ENCODE measurements at places on chromosomes 1 and 21. TPM values are rescaled to one million over a fixed set of nuclear protein-coding genes. Genes with fewer than 3 reads are reported as not detected.

- no peak for DNase-seq
Observed at GRCh38 chr1:154198756-154199562, 7.1 kb upstream of the TPM3 start.

DNA sequence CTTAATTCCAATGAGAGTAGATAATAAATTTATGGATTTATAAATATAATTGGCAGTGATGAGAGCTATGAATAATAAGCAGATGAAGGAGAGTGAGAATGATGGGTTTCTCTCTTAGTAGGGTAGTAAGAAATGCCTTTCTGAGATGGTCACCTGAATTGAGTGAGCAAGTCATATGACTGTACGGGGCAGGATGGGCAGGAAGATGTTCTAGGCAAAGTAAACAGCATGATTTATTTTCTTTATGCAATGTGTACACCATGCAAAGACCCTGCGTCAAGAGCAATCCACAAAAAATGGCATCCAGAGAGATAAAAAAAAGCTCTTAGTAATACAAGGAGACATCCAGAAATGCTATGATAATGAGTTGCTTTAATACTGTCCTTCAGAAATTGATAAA, 409.9 kb downstream of the HLX start:
- DNase-seq: no peak

- DNase-seq: peak; percentile 88
Observed at GRCh38 chr1:9687120-9687873, 35.8 kb downstream of the PIK3CD start.

DNA sequence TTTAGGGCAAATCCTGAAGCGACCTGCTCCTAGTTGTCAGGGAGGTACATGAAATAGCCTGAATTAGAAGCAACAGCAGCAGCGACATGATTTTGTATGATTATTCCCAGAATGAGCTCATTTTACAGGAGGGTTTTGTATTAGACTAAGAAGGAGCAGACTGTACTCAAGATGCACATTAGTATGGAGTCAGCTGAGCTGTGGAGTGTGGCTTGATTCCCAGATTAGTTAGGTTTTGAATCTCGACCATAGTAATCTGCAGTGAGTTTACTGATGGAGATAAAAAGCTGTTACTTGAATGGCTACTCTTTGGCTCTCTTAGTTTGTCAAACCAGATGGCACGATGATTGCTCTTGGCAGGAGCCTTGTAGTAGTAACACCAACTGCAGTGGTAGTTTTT, 143.1 kb downstream of the PHTF1 start:
- DNase-seq: no peak

- DNase-seq: no peak
Observed at GRCh38 chr1:11691928-11692711, 610 bp downstream of the DRAXIN start.

DNA sequence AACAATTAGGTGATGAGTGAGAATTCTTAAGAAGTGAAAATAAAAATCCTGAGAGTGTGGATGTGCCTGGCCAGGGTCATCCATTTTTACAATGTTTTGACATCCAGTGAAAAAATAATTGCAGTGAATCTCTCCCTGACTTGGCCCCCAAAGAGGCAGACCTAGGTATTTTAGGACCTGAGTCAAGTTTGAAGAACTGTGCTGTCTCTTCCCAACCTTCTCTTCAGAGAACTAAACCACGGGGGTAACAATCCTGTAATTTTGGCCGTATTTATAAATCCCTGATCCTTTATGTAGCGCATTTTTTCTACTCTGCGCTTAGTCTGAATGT, 43.3 kb upstream of the PPP2R5A start:
- DNase-seq: no peak

GRCh38 chr1:111968511-111968910, 21.0 kb downstream of the KCND3 start:
- DNase-seq: no peak

DNA sequence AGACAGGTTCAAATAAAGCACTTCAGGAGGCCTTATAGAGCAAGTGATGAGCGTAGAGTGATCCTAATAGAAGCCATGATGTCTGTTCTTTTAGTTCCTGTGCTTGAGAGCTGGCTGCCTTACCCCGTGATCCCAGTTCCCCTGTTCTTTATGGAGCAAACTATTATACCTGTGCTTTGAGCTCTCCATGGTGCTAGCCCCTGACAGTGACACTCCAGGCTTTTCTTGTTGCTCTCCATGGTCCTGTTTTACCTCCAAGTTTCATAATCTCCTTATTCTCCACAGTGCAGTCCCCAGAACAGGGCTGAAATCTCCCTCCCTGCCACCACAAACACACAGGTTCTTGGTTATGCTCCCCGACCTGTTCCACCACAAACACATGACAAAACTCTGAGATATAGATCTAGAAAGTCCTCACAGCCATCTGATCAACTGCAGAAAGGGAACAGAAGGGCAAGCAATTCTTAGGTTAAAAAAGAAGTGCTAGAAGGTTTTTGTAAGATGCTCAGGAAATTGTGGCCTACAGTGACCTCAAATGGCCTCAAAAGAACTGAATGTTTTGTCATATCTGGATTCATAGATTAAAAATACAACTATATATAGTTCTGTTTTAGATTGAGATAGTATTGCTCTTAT, 6.0 kb downstream of the CADM3 start:
- DNase-seq: no peak

DNA sequence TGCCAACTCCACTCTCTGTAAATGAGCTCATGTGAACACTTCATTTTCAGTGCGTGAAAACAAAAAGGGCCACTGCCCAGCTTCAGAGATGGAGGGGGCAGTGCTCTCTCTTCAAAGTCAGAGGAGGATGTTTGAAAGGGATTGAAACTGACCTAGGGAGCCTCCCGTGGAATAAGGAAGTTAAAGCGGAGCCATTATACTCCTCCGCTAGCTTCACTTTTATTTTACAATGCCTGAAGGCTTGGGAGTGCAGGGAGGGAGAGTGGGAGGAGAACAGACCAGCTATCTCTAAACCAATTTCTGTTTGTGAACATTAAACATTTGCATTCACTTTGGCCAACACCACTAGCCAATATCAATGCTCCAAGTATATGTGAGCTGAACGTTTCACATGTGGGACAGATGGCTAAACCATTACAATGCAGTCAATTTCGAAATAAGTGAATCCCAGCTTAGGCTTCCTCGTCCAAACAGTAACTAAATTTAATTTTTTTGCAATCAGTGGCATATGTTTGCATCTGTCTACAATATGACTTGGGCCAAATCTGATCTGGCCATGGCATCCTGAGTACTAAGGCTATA, 126.9 kb downstream of the ESRRG start:
- DNase-seq: no peak

DNA sequence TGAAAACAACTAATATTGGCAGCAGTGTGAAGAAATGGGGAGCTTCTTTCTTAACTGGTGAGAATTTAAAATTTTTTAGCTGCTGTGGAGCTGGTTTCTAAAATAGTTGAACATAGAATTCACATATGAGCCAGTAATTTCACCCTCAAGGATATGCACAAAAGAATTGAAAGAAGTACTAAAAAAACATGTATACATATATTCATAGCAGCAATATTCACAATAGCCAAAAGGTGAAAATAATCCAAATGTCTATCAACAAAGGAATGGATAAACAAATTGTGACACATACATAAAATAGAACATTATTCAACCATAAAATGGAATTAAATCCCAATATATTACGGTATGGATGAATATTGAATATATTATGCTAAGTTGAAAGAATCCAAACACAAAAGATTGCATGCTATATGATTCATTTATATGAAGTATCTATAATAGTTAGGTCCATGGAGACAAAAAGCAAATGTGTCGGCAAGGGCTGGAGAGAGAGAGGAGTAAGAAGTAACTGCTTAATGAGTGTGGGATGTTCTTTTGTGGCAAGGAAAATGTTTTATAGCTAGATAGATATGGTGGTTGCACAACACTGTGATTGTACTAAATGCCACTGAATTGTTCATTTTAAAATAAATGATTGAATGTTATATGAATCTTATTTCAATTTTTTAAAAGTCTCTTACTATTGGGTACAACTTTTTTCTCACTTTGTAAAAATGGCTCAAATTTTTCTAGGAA, 14.8 kb upstream of the COL11A1 start:
- DNase-seq: no peak

GRCh38 chr1:21801100-21801499, 11.0 kb upstream of the LDLRAD2 start:
- DNase-seq: no peak

DNA sequence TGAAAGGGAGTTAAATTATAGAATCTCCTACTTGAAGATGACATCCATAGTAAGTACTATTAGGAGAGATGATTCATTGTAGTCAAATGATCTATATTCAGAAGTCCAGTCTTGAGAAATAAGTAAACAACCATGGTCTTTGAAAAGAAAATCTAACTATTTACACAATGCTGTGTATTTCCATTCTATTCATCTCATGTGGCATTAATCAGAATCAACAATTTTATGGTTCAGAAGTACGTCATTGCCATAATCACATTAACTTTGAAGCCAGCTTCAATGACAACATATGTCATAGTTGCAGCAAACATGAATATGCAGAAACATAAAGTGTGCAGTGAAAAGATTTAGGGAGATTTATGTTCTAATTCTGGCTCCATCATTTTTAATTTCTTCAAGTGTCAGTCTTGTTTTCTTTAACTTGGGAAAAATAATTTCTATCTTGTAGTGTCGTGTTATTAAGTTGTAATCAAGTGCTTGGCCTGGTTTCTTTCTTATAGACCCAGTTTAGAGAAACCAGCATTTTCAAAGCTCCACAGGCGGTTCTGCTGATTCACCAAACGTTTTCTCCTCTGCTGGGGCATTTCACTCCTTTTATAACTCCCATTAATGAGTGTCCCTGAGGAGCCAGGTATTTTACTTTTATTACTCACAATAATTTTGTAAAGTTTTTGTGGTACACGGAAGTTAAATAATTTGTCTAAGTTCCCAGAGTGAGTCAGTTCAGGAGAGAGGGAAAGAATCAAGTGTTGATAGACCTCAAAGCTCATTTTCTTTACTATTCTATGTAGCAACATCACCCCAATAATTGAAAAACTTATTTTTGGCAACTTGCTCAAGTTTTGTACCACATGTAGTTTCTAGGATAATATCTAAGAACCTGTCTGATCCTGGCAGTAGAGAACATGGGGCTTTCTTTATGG, 35.9 kb upstream of the PTGS2 start:
- no peak for DNase-seq

GRCh38 chr1:11767922-11768704, 6.1 kb downstream of the C1orf167 start:
- no peak for DNase-seq

DNA sequence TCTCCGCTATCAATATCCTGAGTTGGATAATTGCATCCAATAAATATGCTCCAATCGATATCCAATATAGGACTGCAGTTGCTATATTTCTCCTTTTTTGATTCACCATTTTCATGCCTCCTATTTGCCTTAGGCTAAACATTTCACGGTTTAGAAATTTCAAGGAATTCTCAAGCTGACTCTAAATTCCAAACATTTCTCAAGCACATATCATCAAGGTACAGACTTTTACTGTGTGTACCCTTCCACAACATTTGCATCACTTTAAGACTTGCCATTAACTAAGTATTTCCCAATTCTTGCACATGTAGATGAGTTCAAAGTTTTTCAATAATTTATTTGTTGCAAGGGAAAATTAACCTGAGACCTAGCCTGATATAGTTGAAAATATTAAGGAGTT, 795.2 kb upstream of the TMPRSS15 start:
- no peak for DNase-seq

DNA sequence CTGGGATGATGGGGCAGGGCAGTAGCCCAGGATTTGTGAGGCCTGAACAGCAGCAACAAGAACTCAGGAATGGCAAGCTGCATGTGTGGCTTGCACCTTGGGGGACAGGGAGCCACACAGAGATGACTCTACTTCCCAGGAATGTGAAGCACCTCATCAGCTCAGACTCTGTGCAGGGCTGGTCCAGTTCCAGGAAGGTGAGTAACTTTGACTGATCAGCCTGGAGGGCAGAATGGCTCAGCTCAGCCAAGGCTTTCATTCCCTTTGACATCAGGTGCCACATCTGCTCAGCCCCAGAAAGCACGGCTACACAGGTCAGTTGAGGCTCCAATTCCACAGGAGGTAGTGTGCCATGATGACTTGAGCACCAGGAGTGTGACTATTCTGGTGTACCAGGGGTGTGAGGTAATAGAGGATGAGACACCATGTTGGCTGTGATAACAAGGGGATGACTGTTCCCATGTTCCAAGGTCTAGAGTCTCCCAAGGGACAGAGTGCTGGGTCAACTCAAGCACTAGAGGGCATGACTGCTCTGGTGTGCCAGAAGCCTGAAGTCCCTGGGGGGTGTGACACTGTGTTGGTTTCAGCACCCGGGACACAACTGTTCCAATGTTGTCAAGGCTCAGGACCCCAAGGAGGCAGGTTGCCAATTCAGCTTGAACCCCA, 625.8 kb upstream of the ADGRL2 start:
- DNase-seq: no peak

GRCh38 chr1:200624679-200625335, 4.3 kb upstream of the KIF14 start:
- DNase-seq: no peak

GRCh38 chr1:98028800-98029199, 108.0 kb upstream of the DPYD start:
- DNase-seq: no peak

DNA sequence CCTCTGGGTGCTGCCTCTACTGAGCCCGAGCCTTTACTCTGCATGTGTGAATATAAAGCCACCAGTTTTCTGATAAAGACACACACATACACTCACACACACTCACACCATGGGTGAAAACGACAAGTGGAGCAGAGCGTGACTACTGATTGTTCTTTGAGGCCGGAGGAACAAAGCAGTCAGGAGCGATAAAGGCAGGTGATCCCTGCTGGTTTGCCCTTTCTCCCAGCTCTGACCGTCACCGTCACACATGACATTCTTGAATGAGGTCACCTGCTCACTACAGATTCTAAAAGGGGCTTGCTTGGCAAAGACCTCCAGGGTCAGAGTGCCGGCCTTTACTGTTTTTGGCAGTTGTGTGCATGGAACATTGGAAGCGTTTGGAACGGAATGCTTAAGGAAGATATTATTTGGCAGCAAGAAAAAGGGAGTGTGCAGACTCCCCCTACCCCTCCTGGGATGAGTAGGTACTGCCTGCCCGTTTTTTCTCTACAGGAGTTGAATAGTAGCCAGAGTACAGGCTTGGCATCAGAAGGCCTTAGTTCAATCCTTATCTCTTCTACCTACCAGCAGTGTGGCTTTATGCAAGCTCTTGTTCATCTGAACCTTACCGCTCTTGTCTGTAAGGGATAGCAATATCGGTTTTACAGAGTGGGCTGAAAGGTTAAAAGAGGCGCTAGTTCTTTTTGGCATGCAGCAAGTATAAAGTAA, 79.7 kb downstream of the PBX1 start:
- no peak for DNase-seq

- no peak for DNase-seq
Observed at GRCh38 chr21:39555911-39556590, 56.7 kb upstream of the B3GALT5 start.

Gene NTNG1
- total RNA-seq: 4.6 TPM

Gene MIXL1
- total RNA-seq: not detected

Gene CSF3R
- 851 TPM for total RNA-seq

Gene LAMB3
- total RNA-seq: 69.3 TPM

Gene CHAF1B
- 1.0 TPM for total RNA-seq

Gene SPATA46
- not detected for total RNA-seq

Gene SYTL1
- 74.4 TPM for total RNA-seq

Gene FAAH
- 36.9 TPM for total RNA-seq

Gene RO60
- 104 TPM for total RNA-seq
